ENCODE measurements at places on chromosomes 3 and 15.

DNA sequence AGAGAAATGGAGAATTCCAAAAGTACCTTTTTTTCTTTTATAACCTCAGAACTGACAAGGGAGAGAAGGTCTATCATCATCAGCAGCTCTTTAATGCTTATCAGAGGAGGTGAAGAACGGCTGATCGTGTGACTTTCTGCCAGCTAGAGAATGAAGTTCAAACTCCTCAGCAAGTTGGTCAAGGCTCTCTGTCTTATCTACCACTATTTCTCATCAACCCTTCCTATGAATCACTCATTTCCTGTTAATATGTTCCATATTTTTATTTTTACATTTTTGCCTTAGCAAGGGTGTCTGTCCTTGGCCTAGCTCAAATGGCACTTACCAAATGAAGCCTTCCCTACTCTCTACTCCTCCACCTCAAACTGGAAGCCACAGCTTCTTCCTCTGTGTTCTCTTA lies 73.1 kb upstream of the TSPAN3 start:
- no peak for DNase-seq

GRCh38 chr3:88235102-88235501 lies 85.3 kb downstream of the C3orf38 start:
- DNase-seq: no peak

GRCh38 chr3:65871305-65872141 lies 167.2 kb downstream of the MAGI1 start:
- DNase-seq: no peak

DNA sequence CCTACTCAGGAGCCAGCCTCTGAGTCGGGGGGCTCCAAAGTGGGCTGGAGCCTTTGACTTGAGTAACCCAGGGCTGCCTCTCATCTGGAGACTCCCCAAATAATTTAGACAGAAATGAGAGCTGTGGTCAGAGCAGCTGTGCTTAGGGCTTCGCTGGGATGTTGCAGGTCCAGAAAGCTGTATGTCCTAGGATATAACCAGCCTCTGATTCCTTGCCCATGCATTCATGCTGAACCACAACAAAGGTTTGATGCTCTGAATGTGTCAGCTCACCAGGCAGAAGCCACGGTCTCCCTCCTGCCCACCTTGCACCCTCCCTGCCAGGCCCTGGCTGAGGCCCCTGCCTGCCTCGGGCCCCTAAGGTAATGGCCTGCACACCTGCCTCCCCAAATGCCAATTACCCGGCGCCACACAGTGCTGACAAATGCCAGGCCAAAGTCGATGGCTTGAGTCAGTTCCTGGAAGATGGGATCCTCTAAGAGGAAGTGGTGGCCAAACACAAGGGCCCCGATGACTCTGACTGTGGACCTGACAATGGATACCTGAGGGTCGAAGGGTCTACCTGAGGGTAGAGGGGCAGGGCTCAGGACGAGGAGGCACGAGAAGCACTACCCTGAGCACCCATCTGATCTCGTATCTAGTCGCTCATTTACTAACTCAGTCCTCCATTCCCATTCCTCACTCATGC lies 21.7 kb upstream of the PARL start:
- no peak for DNase-seq

- no peak for DNase-seq
Measured at GRCh38 chr3:20396335-20396734, 210.3 kb upstream of the SGO1 start.

DNA sequence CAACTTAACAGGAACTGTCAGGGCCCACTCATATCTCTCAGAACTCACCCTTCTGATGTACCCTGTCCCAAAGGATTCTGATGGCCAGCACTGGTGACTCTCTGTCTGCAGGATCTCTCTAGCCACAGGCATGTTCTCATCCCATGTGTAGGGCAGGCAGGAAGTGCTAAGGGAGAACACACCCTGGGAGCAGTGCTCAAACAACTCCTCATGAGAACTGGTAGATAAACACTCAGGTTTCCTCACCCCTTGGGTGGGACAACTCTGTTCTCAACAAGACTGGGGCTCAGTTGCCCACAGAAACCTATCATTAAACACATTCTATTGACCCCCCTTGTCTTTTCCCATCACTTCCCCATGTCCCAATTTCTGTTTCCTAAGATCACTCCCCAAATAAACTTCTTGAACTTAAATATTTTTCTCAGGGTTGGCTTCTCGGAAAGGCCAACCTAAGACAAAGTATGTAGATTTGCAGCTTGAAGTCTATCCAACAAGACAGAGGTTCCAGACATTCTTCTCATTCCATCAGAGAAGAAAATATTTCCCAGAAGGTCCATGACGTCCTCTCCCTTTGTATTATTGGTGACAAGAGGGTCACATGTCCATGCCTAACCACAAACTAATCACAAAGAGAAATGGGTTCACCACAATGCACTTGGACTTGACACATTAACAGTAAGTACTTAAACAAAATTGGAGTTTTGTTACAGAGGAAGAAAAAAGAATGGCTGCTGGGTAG lies 276.6 kb upstream of the GADL1 start:
- DNase-seq: no peak

- no peak for DNase-seq
Measured at GRCh38 chr15:64690008-64690407, 85.4 kb downstream of the RBPMS2 start.

GRCh38 chr3:162338514-162338913 lies 841.9 kb downstream of the OTOL1 start:
- DNase-seq: no peak

GRCh38 chr15:72063186-72063585 lies 54.8 kb downstream of the MYO9A start:
- DNase-seq: no peak

DNA sequence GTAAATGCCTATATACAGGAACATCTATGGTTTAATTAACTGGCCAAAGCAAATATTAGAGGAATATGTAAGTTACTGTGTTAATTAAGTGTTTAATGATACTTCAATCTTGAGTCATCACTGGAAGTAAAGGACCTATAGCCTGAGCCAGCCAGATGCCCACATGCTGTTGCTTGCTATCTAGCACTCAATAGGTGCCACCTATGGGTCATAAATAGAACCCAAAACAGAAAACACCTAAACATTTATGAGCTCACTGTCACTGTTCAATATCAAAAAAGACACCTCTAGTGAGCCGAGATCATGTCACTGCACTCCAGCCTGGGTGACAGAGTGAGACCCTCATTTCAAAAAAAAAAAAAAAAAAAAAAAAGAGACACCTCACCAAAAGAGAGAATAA lies 48.4 kb upstream of the IP6K2 start:
- DNase-seq: no peak

- no peak for DNase-seq
Measured at GRCh38 chr3:151998744-151999143, 125.3 kb downstream of the SUCNR1 start.

- DNase-seq: no peak
Measured at GRCh38 chr3:19744047-19744446, 190.0 kb downstream of the EFHB start.

DNA sequence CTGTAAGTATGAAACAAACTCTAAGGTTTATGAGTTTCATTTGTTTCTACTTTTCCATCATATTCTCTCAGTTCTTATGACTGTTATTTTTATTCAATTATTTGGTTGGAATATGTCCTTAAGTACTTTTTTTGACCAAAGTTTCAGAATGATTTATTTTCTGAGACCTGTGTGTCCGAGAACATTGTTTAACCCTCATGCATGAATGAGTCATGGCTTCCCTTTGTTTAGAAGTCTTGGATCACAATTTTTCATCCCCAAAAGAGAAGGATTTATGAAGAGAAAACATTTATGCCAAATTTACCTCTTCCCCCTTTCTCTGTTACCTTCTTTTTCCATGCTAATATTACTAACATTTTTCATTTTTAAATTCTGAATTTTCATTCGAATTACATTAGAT lies 518.0 kb upstream of the NR2F2 start:
- no peak for DNase-seq
